ENCODE measurements at places on chromosomes 11 and 22.
A peak's percentile ranks its signal among the peaks of the same experiment; 100 is the strongest.

DNA sequence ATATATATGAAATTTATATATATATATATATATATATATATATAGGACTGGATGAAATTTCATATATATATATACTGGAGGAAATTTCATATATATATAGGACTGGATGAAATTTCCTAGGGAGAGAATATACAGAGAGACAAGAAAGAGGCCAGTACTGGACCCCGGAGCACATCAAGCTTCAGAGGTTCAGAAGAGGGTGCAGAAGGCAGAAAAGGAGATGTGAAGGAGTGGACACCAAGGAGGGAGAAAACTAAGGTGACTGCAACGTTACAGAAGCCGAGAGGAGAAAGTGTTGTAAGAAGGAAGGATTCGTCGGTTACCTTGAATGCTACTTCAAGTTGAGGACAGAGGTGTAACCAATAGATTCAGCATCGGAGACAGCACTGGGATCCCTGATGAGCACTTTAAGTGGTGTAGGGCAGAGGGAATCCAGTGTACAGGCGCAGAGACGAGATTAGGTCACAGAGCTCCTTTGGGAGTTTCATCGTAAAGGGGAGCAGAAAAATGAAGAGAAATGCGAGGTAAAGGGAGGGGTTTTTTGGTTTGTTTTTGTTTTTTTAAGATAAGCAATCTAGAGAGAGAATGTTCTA, 8.5 kb upstream of the TPH1 start:
- DNase-seq = no peak

DNA sequence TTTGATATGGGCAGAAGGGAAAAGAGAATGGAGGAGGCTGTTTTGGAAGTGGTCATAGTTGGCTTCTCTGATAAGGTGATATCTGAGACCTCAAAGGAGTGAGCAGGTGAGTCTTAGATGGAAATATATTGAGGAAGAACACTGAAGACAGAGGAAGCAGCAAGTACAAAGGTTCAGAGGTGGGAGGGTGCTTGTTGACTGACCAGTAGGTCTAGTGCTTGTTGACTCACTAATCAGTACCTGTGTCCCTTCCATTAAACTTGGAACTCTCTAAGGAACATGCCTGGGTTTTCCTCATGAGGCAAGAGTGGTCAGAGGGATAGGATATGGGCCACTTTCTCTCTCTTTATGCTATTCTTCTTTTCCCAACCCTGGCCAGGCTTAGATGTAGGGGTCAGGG, 25.6 kb upstream of the GLYATL1 start:
- DNase-seq = no peak

DNA sequence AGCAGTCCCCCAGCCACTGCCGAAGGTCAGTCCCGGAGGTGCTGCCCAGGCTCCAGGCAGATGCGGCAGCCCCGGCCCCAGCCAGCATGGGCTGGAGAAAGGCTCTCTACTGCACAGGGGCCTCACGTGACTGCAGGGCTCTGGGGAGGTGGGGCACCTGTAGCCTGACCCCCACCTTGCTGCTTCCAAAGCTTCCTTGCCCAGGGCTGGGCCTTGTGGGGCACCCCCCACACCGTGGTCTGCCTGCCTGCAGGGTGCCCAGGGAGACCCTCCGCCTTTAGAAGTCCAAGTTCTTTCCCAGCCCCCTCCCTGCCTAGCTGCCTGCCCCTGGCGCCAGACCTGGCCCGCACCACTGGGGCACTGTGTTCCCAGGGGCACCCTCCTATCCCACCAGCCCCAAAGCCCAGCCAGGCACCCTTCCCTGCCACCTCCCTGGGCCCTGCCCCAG, 28.4 kb upstream of the TXNRD2 start:
- DNase-seq = no peak

DNA sequence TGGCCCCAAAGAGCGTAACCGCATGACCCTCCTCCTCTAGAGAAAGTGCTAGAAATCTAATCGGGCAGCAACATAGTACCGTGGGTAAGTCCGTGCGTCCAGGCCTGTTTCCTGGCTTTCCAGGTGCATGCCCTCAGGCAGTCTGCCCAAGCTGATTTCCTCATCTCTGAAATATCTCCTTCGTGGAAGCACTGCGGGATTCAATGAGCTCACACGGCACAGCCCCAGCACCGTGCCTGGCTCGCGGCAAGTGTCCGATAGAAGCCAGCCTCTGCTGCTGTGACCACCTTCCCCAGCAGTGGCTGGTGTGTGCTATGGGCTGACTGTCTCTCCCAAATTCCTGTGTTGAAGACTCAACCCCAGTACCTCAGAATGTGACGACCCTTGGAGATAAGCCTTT, 20.7 kb downstream of the RPUSD4 start:
- DNase-seq = no peak

DNA sequence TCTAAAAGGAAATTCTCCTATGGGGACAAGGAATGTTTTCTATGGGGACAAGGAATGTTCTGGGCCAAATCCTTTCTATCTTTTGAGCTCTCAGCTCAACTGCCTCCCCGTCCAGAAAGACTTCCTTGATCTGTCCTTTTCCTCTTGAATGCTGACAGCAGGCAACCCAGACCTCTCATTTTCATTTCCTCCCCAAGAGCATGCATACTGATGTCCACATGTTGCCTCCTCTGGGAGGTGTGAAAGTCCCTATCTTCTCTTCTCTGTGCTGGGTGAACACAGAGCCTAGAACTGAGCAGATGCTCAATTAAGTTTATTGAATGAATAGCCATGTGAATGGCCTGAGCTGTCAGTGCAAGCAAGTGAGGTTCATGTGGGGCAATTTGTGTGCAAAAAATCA, 331.9 kb upstream of the NARS2 start:
- no peak for DNase-seq

GRCh38 chr11:125364121-125364826, 131.8 kb downstream of the FEZ1 start:
- peak; percentile 72 for DNase-seq

GRCh38 chr11:36086366-36086765, 142.5 kb downstream of the LDLRAD3 start:
- DNase-seq = no peak

DNA sequence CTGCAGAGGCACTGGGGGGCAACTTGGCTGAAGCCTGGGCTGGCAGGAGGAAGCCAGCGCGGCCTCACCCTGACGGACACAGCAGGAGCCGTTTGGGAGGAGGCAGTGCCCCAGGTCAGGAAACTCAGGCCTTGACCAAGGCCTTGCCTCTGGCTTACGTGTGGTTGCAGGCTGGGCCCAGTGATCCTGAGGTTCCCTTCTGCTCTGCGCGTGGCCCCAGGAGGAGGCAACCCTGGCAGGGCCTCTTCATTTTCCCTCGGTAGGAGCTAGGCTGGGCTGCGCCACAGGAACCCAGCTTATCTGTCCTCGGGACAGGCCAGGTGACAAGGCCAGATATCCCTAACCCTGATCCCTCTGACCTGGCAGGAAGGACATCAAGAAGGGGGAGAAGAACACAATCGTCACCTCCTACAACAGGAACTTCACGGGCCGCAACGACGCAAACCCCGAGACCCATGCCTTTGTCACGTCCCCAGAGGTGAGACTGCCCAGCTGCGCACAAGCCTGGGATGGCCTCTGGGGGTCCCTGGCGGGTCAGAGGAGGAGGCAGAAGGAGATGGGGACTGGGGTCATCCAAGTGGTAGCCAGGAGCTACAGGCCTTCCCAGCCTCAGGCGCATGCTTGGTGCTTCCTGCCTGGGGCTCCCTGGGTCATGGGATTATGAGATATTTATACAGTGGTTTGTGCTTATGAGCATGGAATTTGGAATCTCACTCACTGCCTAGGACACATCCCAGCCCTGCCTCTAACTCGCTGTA, 20.6 kb downstream of the POLR3H start:
- DNase-seq = peak; percentile 52

DNA sequence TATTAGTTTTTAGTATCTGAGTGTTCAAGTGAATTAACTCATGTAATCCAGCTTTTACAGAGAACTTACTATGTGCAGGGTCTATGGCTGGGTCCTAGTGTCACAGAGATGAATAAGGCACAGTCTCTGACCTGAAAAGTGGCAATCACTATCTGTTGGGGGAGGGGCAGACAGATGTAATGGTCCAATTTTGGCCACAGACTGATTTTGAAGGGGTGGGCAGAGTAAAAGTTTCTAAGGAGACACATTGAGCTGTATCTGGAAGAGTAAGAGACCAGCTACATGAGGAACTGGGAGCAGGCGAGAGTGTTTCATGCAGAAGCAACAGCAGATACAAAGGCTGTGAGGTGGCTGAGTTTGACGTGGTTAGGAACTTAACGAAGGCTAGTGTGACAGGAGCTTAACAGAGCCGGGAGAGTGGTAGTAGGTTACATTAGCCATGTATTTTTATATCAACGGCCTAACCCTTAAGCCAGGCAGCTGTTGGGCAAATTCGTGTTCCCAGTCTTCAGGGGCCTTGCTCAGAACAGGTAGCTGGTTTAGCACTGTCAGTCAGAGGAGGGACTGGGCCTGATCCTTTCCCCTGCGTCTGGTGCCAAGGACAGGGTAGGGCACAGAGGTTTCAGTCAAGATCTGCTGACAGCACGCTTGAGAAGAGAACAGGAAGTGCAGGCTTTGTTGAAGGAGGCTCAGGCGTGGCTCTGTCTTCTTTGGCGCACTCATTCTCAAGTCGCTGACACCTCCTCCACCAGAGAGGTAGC, 1.4 kb upstream of the STIM1 start:
- DNase-seq = no peak

DNA sequence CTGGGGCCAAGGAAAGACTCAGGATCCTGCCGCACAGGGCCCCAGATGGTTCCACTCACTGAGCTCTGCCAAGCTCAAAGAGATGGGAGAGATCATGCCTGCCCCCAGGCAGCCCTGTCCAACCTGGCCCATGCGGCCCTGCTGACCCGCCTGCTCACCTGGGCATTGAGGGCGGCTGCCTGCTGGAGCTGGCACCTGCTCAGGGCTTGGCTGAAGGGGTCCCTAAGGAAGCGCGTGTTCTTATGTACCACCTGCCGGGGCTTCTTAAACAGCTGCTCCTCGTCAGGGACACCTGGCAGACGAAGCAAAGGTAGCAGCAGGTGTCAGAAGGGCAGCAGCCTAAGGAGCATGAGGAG, 5.5 kb downstream of the ESS2 start:
- no peak for DNase-seq

DNA sequence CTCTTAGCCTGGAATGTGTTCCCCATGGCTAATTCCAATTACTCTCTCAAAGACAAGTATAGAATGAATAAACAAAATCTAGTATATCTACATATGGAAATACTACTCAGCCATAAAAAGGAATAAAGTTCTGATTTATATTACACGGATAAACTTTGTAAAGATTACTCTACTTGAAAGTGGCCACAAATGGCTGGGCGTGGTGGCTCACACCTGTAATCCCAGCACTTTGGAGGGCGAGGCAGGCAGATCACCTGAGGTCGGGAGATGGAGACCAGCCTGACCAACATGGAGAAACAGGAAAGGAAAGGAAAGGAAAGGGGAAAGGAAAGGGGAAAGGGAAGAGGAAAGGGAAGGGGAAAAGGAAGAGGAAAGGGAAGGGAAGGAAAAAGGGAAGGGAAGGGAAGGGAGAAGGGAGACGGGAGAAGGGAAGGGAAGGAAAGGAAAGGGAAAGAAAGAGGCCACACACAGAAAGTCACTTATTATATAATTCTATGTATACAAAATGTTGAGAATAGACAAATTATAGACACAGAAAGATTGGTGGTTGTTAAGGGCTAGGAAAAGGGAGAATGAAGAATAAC, 90.7 kb upstream of the CLNS1A start:
- no peak for DNase-seq

DNA sequence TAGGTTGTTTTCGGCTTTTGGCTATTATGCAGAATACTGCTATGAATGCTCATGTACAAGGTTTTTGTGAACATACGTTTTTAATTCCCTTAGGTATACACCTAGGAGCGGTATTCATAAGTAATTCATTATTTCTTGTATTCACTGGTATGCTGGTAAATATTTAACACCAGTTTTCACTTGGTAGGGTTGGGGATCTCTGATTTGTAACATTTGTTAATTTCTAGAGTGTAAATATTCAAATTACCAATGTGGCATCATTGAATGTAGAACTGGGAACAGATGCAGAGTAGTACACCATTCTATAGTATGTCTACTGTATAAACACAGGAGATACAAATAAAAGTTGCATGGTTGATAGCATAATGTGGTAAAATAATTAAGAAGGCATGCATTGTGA, 16.3 kb downstream of the GVQW3 start:
- no peak for DNase-seq

DNA sequence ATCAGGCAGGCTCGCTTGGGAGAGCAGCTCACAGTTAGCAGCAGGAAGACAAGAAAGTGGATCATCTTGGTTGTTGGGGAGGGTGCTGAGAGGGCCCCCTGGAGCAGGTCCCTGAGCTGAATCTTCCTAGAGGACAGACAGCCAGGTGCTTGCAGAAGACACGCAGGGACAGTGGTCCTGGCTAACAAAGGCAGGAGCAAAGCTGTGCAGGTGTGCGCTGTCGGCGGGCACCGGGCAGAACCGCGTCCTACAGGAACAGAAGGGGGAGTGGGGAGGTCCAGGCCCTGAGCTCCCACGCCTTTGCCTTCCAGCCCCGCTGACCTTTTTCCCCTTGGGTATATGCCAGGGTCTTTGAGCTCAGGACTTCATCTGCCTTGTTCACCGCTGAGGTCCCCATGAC, 30.1 kb upstream of the PARVB start:
- DNase-seq = no peak

GRCh38 chr11:119608781-119609180, 120.2 kb downstream of the NECTIN1 start:
- DNase-seq = no peak

GRCh38 chr11:11584530-11584810, 37.3 kb downstream of the GALNT18 start:
- peak; percentile 76 for DNase-seq

GRCh38 chr11:69499186-69499917, 17.9 kb downstream of the LINC01488 start:
- DNase-seq = peak; percentile 21

DNA sequence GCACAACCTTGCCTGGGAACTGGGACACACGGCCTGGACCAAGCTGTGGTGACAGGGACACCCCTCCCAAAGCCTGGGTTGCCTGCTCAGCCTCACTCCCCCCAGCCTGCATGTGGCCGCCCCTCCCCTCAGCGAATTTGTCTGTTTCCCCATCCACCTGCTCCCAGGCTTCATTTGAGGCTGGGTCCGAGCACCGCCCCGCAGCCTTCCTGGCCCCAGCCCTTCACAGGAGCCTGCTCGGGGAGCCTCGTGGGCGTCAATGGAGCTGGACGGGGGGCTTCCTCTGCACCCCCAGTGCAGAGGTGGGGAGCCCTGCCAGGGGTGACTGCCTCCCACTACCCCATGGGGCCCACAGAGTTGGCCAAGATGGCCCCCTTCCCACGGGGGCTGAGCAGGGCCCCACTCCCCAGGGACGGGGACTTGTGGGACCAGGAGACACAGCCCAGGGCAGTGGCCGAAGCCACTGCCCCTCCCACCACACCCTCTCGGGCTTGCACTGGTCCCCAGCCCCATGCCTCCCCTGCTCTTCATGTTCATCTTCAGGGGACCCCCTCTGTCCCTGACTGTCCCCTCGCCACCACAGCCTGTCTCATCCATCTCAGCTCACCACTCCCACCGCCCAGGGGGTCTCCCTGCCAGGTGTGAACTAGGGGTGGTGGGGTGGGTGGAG, 91.7 kb downstream of the WNT7B start:
- DNase-seq = no peak

- peak; percentile 46 for DNase-seq
Observed at GRCh38 chr11:23280088-23280487, 419.8 kb upstream of the CCDC179 start.
